ENCODE measurements at places on chromosomes 2 and 18. TPM values are rescaled to one million over a fixed set of nuclear protein-coding genes. Genes with fewer than 3 reads are reported as not detected.

DNA sequence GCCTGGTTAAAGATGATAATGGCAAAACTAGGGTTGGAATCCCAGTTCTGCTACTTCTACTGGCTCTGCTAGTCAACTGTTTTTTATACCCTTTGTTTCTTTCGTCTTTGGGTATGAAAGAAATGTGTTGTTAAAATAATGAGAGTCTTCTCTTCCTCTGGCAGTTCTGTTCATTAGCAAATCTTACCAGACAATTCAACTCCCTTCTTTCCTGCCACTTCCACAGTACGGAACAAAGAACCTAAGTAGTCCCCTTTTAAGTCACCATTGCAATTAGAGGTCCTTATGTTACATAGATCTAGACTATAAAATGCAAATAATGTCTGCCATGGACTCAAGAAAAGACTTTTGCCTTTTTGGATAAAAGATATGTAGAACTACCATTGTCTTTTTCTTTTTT lies 134.1 kb downstream of the RND3 start:
- DNase-seq = no peak

GRCh38 chr2:41709702-41710599 lies 337.9 kb upstream of the PKDCC start:
- no peak for DNase-seq

GRCh38 chr2:237149425-237149824 lies 63.7 kb downstream of the COPS8 start:
- no peak for DNase-seq

DNA sequence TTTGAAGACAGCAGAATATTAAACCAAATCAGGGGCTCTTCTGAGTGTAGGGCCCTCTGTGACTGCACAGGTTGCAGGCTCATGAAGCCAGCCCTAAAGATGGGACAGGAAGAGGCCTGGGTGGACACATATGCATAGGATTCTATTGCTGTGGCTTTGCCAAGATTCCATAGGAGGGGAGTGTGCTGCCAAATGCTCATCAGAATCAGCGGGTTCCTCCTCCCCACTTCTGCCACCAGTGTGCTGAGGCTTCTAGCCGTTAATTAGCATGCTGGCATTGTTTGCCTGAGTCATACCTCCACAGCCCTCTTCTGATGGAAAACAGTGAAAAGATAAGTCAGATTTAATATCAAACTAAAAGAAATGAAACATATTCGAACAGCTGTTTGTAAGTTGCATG lies 103.9 kb upstream of the TMEFF2 start:
- no peak for DNase-seq

- DNase-seq = no peak
These were observed 99.6 kb downstream of the METTL8 start for GRCh38 chr2:171334171-171334570.

DNA sequence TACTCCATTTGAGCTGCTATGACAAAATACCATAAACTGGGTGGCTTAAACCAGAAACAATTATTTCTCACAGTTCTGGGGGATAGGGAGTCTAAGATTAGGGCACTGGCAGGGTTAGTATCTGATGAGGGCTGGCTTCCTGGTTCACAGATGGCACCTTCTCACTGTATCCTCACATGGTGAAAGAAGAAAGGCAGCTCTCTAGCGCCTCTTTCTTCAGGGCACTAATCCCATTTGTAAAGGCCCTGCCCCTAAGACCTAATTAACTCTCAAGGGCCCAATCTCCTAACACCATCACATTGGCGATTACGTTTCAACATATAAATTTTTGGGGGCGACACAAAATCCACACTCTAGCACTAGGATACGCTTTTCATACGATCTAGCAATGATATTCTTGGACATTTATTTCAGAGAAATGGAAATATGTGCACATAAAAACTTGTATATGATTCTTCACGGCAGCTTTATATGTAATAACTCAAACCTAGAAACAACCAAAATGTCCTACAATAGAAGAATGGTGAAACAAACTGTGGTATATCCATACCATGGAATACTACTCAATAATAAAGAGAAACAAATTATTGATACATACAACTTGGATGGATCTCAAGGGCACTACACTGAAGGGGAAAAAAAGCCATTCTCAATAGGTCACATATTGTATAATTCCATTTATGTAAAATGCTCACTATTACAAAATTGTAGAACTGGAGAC lies 111.0 kb downstream of the BCL2L11 start:
- no peak for DNase-seq

MYO7B gene
- total RNA-seq = 0.43 TPM

SYT4 gene
- not detected for total RNA-seq

SKOR2 gene
- total RNA-seq = not detected

ANKRD30B gene
- total RNA-seq = 0.17 TPM

Measured in epithelial cell of proximal tubule (primary cell).